ENCODE measurements at places on chromosomes 7 and 10.

GRCh38 chr10:7359954-7360353 lies 50.9 kb downstream of the SFMBT2 start:
- DNase-seq: no peak

- DNase-seq: no peak
Observed at GRCh38 chr10:17644485-17644943, 563 bp downstream of the STAM start.

DNA sequence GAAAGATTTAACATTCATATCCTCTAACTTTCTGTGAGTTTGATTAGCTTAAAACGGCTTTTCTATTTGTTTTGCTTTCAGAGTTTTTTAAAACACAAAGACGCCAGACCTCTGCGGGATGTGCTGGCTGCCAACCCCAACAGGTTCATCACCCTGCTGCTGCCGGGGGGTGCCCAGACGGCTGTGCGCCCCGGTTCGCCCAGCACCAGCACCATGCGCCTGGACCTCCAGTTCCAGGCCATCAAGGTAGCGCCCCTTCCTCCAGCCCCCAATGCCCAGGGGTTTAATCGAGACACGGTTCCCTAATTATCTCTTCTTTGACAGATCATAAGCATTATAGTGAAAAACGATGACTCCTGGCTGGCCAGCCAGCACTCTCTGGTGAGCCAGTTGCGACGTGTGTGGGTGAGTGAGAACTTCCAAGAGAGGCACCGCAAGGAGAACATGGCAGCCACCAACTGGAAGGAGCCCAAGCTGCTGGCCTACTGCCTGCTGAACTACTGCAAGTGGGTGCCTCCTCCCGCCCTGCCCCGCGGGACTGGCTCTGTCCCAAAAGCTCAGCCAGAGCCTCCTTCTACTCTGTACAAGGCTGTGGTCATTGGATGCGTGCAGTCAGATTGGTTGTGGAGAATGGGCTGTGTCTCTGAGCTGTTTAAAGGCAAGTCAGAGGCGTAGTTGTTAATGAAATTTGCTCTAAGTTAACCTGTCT lies 71.2 kb downstream of the TRRAP start:
- DNase-seq: no peak

- DNase-seq: no peak
Observed at GRCh38 chr7:127625331-127625730, 7.4 kb upstream of the PAX4 start.

- no peak for DNase-seq
Observed at GRCh38 chr7:159012353-159013069, 132.2 kb downstream of the VIPR2 start.

GRCh38 chr7:141889321-141889720 lies 26.9 kb upstream of the OR9A4 start:
- no peak for DNase-seq

- no peak for DNase-seq
Observed at GRCh38 chr10:121244818-121245217, 353.4 kb downstream of the FGFR2 start.

DNA sequence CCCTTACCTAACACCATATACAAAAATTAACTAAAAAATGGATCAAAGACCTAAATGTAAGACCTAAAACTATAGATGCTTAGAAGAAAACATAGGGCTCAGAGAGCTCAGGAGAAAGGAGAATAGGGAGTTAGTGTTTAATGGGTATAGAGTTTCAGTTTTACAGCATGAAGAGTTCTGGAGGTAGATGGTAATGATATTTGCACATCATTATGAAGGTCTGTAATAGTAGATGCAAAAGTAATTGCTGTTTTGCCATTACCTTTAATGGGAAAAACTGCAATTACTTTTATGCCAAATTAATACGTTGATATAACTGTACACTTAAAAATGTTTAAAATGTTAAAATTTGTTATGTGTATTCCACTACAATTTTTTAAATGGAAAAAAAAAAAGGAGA lies 39.2 kb upstream of the NANOS1 start:
- DNase-seq: no peak

DNA sequence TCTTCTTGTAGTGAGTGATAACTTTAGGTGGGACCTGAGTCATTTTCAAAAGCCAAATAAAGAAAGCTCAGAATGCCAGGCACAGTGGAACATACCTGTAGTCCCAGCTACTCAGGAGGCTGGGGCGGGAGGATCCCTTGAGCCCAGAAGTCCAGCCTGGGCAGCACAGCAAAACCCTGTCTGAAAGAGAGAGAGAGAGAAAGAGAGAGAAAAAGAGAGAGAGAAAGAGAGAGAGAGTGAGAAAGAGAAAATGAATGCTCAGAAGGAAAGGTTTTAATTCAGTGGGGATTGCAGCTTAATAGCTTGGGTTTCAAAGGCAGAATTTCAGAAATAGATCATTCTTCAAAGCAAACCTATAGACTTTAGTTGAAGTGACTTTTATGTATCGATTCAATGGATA lies 25.7 kb downstream of the GPNMB start:
- no peak for DNase-seq

GRCh38 chr7:66163186-66163610 lies 41.9 kb upstream of the TPST1 start:
- no peak for DNase-seq

DNA sequence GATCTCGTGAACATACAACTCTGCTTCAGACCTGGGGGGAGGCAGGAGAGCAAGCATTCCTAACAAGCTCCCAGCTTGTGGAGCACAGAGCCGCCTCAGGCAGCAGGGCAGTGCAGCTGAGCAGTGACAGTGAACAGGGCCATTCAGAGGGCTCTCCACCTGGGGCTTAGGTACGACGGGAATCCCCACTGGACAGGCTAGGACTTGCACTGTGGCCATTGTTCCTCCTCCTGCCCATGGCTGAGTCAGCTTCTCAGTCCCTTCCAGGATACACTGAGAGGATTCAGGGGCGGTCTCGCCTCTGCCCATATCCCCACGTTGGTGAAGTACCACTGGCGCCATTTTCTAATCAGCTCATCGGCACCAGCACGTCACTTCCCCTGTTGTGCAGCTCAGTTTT lies 71.1 kb downstream of the FIGNL1 start:
- DNase-seq: no peak

Measured in HFF-Myc (cell line).